ENCODE measurements at places on chromosomes 3 and 15.

DNA sequence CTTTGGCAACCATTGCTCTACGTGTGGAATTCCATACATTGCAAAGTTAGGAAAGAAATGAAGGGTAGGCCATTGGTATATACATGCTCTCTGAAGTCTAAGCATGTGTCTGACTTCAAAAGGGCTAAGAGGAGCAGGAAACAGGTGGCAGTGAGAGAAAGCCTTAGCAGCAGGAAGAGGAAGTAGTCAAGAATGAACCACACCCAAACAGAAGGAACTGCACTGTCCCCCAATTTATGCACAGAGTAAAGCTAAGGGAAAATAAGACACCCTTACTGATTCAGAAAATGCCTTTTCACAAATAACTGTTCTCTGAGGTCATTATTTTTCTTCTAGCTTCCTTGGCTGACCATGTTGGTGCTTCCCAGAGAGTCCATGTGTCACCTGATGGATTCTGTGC, 575.4 kb downstream of the NTRK3 start:
- no peak for DNase-seq

DNA sequence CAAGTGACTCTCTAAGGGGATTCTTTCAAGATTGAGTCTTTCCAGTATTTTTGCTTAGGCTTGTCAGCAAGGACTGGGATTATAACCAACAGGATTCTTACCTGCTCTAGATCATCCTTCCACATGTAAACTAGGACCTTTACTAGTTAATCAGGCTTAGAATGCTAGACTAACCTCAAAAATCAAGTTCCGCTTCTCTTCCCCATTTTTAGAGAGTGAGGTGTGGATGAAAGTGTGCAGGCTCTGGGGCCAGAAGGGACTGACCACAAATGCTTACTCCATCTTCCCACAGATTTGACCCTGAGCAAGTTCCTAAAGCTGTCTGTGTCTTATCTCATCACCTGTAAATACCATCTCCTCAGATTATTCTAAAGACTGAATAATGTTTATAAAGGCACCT, 89.5 kb upstream of the IL12A start:
- DNase-seq: no peak

- no peak for DNase-seq
Measured at GRCh38 chr3:90062631-90063200, 955.3 kb downstream of the EPHA3 start.

DNA sequence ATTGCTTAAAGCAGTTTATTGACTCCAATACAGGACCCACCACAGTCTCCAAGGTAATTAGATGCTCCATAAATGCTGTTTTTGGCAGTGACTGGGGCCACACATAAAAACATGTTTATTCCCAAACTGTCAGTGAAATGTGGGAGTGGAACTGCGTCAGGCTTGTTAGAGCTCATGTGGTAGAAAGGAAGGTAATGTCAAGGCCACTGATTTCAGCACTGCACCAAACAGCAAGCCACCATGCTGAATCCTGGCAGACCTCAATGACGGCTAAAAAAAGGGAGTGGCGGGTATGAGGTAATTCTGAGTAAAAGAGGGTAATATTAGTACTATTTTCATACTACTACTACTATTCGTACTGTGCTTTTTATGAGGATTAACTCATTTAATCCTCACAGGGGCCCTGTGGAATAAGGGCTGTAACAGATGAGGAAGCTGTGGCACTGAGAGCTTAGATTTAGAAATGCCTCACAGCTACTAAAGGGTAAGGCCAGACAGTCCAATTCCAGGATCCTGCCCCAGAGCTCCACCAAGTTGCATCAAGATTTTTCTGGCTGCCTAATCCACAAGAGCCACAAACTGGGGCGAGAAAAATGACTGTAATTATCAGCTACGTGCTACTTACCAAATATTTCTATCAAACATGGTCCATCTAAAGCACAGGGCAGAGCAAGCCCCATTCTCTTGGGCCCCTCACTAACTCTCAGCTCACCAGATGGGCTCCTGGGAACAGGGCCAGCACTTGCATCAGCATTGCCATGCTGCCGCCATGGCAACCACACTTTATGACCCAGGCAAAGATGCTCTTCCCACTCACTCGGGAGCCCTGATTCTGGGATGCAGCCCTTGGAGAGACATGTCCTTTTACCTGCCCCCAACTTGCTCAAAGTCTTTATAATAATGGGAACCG, 83.6 kb upstream of the SPATA12 start:
- DNase-seq: no peak

DNA sequence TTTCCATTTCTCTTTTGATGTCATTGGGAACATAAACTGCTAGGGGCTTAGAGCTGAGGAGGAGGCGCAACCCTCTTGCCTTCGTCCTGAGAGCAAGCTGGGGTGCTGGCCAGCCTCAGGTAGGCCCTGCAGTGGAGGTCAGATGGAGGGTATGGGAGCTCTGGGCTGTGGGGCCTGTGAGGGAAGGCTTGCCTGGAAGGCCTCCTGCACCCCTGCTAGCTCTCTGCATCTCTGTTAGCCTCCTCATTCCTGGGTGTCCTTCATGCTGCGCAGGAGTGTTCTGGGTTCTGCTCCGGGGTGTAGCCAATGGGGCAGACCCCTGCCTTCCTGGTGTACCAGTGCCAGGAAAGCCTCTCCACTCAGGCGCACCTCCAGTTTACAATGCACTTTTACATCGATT, 11.8 kb downstream of the GP5 start:
- DNase-seq: peak; percentile 36

DNA sequence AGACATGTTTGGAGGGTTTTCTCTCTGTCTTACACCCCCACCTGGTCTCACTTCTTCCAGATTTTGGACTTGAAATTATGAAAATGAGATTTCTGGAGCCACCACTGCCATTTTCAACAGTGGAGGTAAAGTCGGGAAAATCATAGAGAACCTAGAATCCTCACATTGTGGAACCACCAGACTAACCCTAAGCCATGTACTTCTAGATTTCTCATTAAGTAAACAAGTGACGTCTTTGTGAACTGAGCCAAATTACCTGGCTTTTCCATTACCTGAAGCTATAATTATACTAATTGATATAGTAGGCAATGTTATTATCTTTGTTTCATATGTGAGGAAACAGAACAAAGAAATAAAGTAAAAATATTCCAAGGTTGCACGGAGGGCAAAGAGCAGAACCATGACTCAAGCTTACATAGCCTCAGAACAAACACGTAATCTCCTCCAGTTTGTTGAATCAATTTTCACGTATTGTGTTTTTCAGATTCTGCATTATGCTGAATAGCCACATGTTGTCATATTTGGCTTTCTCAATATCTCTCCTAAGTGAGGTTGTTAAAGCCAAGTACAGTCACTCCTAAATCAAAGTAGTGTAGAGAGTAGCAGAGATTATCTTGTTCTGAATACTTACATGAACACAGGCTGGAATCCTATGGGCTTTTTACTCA, 101.3 kb upstream of the CMC1 start:
- DNase-seq: no peak

- DNase-seq: peak; percentile 17
Measured at GRCh38 chr3:58666683-58667082, at the start of gene FAM3D. TSS of gene FAM3D (minus strand) at chr3:58666774. CDS start at chr3:58655563, 11,211 bp downstream.

DNA sequence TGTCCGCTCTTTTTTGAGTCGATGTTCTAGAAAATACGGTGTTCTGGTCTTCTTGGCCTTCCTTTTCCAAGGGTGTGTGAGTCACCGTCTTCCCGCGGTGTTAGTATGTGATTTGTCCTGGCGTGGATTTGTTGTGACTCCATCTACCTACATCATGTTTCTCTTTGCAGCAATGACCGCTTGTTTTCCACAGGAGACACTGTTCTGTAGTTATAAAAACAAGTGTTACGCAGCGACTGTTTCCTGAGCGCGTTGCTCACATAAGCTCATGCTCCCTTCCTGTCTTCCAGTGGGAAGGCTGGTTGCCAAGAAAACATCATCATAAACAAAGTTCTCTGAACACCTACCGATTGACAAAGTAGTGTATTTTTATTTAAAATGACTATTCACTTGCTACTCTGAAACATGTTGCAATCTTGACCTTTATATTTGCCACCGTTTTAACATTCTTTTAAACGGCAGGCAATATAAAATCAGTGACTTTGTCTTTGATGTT, 19.0 kb downstream of the USP13 start:
- no peak for DNase-seq

- DNase-seq: no peak
Measured at GRCh38 chr3:125306620-125307019, 68.5 kb downstream of the ZNF148 start.

- no peak for DNase-seq
Measured at GRCh38 chr3:14428087-14429033, 26.0 kb downstream of the SLC6A6 start.

Measured in activated CD8-positive, alpha-beta memory T cell treated with anti-CD3 and anti-CD28 coated beads, Interleukin-2, amount 50 U/mL, for 48 hours (primary cell).